ENCODE measurements at places on chromosomes 11 and 22.

GRCh38 chr11:59218319-59218718 is 5.6 kb upstream of the MPEG1 start:
- DNase-seq, result no peak

- DNase-seq, result no peak
Measured at GRCh38 chr11:128604723-128605122, 17.4 kb upstream of the ETS1 start.

DNA sequence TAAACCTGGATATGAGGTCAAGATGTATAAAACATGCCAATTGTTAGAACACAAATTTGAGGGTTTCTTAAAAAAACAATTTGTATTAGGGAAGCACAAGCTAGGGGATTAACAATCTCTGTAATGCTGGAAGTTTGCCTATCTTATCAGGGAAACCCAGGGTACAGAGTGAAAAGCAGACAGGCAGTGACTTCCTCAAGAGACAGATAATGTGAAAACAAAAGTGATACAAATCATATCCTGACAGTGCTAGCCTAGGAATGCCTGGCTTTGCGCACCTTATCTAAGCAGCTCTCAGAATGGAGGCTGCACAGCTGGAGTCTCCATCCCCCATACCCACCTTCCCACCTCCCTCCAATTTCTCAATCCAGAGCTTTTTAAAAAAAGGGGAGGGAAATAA is 22.5 kb upstream of the RBX1 start:
- DNase-seq, result no peak

DNA sequence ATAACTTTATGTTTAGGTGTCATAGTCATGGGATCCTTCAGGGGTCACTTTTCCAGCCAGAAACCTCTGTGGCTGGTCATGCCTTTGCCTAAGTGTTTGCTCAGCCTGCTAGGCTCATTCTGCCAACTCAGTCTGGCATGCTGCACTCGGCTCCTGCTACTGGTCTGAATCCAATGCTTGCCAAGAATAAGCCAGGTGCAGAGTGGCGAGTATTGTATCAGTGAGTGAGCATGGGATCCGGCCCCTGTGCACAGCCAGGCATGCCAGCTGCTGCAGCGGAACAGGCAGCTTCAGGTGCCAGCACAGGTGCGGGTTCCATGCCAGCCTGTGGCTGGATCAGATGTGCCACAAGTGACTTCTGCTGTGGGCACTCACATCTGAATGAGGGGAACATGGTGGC is 1269.3 kb upstream of the CNTN5 start:
- no peak for DNase-seq

DNA sequence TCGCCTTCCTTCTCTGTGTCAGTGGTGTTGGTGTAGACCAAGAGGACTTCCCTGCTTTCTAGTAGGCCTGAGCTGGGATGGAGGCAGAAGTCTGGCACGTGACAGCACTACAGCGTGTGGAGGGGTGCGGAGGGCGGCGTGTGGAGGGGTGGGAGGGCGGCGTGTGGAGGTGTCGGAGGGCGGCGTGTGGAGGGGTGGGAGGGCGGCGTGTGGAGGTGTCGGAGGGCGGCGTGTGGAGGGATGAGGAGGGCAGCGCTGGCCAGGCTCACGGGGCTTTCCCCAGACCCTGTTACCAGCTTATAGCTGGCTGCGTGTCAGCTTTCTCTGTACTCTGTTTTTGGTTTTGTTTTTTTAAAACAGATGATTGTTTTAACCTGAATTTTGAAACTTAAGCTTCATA is 45.7 kb upstream of the CTTN start:
- no peak for DNase-seq

DNA sequence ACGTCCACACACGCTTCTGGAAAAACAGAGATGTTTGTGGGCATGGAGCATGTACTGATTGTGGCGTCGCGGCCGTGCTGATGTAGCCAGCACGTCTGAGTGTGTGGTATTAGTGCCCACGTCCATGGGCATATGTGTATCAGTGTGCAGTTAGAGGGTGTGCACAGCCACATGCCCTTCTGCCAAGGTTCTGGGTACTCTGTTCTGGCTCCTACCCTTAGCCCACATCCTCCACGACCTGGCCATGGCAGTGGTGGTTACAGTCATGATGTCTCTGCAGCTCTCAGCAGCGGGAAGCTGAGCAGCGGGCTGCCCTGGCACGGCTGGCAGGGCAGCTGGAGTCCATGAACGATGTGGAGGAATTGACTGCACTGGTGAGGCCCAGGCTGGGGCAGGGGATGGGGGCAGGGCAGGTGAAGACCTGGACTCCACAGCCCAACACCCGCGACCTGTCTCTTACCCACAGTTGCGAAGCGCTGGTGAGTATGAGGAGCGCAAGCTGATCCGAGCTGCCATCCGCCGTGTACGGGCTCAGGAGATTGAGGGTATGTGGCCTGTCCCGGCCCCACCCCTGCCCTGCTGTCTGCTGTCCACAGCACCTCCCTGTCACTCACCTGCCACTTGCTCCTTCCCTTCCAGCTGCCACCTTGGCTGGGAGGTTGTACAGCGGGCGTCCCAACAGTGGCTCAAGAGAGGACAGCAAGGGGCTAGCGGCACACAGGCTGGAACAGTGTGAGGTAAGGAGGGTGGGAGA is 7.3 kb downstream of the SMTN start:
- no peak for DNase-seq

GRCh38 chr11:868394-868793 is 25.7 kb downstream of the TSPAN4 start:
- DNase-seq, result no peak

GRCh38 chr11:66119348-66120133 is 49.5 kb downstream of the PACS1 start:
- DNase-seq, result no peak

GRCh38 chr11:120613264-120614226 is 102.0 kb downstream of the GRIK4 start:
- no peak for DNase-seq

DNA sequence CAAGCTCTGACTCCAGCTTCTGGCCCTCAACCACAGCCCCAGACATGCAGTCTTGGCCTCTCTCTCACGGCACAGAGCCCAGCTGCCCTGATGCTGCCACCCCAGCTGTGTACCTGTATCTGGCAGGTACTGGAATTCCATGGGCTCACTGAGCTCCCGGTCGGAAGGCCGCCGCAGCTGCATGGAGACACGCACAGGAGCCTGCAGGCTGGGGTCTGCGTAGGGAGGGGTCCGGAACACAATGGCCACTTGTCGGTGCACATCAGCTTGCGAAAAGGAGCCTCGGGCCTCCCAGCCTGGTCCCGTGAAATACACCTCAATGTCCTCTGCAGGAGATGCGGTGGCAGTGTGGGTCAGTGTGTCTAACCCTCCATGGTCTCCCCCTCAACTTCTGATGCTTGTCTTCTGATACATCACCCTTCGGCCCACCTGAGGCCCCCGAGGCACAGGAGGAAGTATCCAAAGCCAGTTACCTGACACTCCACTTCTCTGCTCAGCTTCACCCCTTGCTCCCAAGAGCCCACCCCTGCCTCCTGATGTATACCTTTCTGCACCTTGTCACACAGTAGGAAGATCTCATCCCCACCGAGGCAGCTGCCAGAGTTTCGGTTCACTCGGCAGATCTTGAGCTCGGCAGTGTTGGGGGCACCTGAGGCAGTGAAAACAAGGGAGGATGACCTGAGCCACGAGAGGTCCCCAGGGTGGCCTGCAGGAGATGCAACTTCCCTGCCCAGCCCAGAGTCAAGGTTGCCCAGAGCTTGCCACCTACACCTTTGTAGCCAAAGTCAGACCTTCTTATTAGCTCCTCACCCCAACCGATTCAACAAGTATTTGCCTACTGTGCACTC is 4.3 kb downstream of the RELA start:
- DNase-seq, result no peak

- DNase-seq, result no peak
Measured at GRCh38 chr11:2583605-2583958, 116.2 kb downstream of the KCNQ1OT1 start.

- DNase-seq, result no peak
Measured at GRCh38 chr22:24392218-24392931, 35.0 kb upstream of the ADORA2A start.

DNA sequence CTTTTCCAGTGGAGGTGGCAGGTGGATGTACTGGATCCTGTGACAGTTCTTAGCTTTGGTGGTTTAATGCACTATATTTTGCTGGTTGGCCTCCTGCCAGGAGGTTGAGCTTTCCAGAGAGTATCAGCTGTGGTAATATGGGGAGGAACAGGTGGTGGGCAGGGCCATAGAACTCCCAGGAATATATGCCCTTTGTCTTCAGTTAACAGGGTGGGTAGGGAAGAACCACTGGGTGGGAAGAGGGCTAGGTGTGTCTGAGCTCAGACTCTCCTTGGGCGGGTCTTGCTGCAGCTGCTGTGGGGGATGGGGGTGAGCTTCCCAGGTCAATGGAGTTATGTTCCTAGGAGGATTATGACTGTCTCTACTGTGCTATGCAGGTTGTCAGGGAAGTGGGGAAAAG is 203.8 kb downstream of the DLG2 start:
- DNase-seq, result no peak

DNA sequence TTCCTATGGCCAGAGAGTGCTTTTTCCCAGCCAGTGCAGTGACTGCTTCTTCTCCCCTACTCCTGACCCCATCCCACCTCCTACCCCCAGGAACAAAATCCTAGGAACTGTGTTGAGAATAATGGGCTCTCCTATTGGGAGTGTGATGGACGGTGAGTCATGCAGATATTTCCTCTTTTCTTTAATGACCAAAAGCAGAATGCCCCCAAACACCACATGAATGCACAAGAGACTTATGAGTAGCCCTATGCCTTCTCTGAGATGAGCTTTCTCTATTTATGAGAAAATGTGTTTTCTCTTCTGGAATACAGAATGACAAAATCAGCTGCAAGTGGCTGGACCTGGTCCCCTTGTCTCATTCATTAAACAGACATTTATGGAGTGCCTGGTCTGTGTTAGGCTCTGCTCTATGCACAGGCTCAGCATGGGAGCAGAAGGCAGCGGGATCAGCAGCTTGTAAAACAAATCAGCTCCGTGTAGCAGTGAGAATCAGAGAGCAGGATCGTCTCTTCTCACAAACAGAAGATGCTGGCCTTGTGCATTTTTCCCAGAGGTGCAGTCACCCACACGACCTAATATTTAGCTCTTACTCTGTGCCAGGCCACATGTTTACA is 47.5 kb upstream of the GALNT18 start:
- DNase-seq, result no peak

- no peak for DNase-seq
Measured at GRCh38 chr11:133907841-133908241, 48.9 kb downstream of the IGSF9B start.

GRCh38 chr11:29773656-29774264 is 243.1 kb downstream of the KCNA4 start:
- no peak for DNase-seq

DNA sequence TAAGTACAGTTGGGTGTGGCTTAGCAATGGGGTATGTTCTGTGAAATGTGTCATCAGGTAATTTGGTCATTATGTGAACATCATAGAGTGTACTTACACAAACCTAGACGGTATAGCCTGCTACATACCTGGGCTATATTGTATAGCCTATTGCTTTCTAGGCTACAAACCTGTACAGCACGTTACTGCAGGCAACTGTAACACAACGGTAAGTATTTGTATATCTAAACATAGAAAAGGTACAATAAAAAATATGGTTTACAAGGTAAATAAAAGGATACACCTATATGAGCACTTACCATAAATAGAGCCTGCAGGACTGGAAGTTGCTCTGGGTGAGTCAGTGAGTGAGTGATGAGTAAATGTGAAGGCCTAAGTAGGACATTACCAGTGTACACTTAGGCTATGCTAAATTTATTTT is 73.1 kb upstream of the GDPD4 start:
- DNase-seq, result no peak

- DNase-seq, result peak; percentile 42
Measured at GRCh38 chr11:114348200-114349191, 51.8 kb downstream of the C11orf71 start.

- DNase-seq, result no peak
Measured at GRCh38 chr11:13834463-13834862, 128.1 kb upstream of the SPON1 start.

DNA sequence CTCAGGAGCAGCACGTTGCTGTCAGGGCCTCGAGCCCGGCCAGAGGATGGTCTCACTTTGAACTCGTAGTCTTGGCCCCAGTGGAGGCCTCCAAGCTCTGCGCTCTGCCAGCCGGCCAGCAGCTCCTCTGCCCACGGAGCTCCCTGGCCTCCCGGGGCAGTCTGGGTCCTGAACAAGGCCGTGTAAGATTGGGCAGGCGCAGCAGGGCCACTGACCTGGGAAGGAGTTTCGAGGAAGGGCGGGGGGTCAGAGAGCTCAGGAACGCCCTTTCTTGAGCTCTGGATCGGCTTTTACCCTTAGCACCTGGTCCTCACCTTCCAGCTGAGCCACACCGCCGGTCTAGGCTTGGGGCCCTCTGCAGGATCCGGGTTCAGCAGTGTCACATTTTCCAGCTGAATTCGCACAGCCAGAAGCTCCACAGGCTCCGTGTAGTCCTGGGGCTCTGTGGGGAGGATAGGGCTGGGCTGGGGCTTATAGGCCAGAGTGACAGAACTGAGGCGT is 2.1 kb downstream of the ROBO4 start:
- DNase-seq, result no peak

DNA sequence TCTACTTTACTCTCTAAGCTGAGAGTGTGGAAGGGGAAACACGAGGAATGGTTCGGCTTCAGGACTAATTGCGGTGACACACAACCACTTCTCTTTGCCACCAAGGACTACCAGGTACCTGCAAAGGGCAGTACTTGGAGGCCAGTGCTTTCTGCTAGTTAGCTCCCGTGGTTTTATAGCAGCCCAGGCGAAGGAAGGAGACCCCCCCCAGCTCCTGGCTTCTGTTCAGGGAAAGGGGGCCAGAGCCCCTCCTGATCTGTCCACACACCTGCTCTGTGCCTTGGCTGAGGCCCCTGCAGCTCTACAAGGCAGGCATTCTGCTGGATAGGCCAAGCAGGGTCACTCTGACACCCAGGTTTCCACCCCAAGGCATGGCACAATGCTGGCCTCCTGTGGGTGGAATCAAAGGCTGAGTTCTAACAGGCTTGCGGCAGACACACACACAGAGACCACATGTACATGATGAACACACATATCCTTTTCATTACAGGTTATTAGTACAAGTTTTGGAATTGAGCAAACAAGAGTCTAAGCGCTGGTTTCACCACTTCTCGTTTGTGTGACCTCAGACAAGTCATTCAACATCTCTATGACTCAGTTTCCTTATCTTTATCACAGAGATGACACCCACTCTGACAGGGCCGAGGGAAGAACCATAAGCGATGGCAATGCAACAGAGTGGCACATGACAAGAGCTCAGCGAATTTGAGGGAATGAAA is 7.5 kb downstream of the SERPIND1 start:
- DNase-seq, result no peak

DNA sequence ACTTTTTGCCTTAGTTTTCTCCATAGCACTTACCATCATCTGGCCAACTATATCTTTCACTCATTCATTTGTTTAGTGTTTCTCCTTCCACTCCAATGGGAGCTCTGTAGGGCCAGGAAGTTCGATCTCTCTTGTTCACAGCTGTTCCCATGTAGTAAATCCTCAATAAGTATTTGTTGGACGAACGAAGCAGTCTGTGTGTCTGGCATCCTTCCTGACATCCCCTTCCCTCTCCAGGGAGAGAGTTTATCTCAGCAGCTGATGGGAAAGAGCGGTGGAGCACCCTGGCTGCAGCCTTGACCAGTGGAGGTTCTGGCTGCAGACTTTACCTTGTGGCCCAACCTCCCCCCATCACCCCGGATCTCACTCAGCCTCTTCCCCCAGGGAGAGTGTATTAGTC is 141.7 kb downstream of the CHST1 start:
- DNase-seq, result no peak

All from AG09319 (cell line).